ENCODE measurements at places on chromosomes 7 and 10. TPM values are rescaled to one million over a fixed set of nuclear protein-coding genes. Genes with fewer than 3 reads are reported as not detected.

The MALRD1 gene
- total RNA-seq: not detected

The NACAD gene
- total RNA-seq: 0.18 TPM

The CASP2 gene
- 30.8 TPM for total RNA-seq

The DYDC2 gene
- total RNA-seq: not detected

The TCF7L2 gene
- 24.3 TPM for total RNA-seq

The GSTO2 gene
- 2.2 TPM for total RNA-seq

The OPN1SW gene
- not detected for total RNA-seq

The NUTM2E gene
- total RNA-seq: 0.39 TPM

The SPDYE5 gene
- total RNA-seq: not detected

The AGAP4 gene
- 7.4 TPM for total RNA-seq

The CALML5 gene
- total RNA-seq: not detected

The CFAP58 gene
- 0.07 TPM for total RNA-seq

The GRID1 gene
- 0.38 TPM for total RNA-seq

The LAMB1 gene
- 144 TPM for total RNA-seq

The PNLIPRP2 gene
- total RNA-seq: not detected

The SPAG6 gene
- not detected for total RNA-seq

The DENND2A gene
- 0.40 TPM for total RNA-seq

The CYP3A7 gene
- not detected for total RNA-seq

The CALHM1 gene
- not detected for total RNA-seq

Data from A549 treated with DMSO at 1 μM for 4 hours (cell line).